NCI-H460 (cell line): ENCODE measurements at places on chromosomes 12 and 14.

DNA sequence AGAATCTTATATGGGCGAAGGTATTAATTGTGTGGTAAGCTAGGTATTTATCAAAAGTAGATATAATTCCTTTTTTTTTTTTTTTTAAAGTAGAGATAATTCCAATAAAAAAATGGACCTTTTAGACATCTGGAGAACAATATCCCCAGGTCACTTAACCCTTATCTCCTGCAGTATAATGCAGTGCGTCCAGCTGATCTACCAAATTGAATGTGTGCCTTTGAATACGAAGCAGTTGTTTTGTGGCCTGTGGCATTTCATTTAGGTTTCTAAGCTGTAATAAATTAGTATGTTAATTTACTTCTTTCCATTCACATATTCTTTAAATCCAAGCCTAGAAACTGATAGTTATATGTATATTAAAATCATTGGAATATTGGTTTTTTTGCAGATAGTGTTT, 3.1 kb downstream of the FUT8 start:
- no peak for DNase-seq

DNA sequence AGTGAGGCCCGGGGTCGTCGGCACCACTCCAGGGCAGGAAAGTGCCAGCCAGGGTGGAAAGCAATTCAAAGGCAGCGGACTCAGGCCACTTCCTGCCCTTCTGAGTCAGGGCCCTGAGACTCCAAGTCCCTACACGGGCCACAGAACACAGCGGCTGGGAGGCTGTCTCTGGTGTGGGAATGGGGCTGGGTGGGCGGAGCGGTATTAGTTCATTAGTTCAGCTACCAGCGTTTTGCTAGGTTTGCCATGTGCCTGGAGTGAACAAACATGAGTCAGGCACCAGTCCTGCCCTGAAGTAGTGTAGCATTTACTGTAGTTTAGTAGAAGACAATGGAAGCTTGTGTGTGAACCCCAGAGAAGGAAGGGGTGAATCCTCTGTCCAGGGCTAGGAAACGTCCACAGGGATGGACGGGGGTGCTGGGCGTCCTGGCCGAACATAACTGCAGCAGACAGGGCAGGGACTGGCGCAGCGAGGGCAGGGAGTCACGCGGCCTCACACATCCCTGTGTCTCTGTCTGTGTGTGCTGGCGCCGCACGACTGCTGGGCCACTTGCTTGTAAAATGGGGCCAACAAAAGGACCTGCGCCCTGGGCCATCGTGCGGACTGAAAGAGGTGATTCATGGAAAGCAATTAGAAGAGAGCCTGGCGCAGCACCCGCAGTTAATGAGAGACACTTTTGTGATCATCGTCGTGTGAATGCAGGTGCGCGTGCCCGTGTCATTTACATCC, 186.4 kb upstream of the PRMT8 start:
- no peak for DNase-seq

DNA sequence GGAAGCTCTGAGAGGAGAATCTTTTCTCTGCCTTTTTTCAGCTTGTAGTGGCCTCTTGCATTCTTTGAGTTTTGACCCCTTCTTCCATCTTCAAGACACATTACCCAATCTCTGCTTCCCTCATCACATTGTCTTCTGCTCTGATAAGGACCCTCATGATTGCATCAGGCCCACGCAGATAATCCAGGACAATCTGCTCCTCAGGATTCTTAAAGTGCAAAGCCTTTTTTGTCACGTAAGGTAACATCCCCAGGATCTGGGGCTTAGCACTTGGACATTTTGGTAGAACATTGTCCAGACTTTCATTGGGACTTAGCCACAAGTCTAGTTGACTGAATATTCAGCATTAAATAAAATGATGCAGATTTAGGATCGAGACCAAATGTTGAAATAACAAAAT, 521.2 kb downstream of the RMST start:
- no peak for DNase-seq

- DNase-seq = no peak
Measured at GRCh38 chr12:49783917-49784676, 42.7 kb downstream of the TMBIM6 start.

DNA sequence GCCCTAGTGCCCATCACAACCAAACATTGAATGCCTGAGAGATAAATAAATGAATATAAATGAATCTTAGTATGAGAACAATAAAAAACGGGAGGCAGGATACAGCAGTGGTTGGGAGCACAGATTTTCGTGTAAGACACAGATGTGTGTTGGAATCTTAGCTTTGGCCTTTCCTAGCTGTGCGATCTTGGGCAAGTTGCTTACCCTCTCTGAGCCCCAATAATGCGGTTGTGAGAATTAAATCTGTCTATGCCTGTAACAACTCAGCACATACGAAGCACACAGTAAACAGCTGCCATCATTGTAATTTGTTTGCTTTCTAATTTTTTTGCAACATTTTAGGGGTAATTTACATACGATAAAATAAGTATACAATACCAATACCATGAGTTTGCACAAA, 89.8 kb downstream of the SRRM4 start:
- DNase-seq = no peak

DNA sequence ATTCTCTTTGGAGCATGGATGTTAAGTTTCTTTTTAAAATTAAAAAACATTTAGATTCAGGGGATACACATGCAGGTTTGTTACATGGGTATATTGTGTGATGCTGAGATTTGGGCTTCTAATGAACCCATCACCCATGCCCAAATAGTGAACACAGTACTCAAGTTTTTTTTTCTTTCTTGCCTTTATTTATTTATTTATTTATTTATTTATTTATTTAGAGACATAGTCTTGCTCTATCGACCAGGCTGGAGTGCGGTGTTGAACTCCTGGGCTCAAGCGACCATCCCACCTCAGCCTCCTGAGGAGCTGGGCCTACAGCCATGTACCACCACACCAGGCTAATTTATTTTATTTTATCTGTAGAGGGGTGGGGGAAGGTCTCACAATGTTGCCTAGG, 2.2 kb upstream of the NCKAP1L start:
- no peak for DNase-seq
